ENCODE measurements at places on chromosomes 13 and 19.

DNA sequence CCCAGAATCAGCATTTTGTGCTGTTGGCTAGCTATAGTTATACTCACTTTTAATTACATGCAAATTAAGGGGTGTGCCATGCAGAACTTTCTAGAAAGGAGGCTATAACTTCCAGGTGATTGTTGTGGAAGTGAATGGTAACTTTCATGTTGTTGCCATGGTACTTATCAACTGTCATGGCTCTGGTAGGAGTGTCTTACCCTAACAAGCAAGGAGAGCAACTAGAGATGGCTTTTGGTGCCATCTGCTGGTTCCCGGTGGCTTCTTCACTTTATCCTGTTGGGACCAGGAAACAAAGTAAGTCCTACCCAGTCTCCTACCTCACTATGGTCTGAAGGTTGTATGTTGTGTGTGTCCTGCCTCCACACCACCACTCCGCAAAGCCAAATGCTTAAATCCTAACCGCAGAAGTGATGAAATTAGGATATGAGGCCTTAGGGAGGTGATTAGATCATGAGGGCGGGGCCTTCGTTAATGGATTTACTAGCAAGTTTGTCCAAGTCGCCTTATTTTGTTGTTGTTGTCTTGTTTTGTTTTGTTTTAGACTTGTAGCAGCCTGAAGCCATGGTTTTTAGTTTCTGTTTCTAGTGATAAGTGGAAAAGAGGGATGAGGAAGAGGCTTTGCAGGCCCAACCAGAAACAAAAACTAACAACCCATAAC lies 22.6 kb downstream of the FBXL12 start:
- DNase-seq = peak; percentile 87

- peak; percentile 79 for DNase-seq
Observed at GRCh38 chr19:2027361-2027760, 11.8 kb upstream of the BTBD2 start.

DNA sequence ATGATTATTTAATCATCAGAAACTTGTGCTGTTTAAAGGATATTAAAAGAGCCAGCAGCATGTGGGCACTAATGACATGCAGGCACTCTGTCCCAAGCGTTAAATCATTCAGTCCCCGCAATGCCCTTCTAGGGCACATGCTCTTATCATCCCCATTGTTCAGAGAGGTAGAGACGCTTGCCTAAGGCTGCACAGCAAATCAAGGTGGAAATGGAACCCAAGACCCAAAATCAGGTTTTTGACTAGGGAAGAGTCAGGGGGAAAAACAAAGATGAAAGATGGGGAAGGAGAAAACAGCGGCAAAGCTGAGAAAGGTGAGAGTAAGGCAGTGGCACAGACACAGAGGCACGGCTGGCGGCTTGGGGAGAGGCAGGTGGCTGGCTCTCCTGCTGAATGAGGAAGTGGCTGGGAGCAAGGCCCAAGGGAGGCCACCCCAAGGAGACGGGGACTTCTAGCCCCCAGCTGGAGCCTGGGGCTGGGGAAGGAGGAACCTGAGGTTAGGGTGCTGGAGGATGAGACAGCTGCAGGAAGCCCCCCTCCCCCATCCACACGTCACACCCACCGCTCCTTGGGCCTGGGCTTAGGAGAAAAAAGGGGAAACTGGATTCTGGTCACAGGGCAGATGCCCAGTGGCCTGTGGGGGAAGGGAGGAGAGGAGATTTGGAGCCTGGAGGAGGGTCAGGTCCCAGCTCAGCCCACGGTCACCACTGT lies 1.0 kb upstream of the TYROBP start:
- no peak for DNase-seq

DNA sequence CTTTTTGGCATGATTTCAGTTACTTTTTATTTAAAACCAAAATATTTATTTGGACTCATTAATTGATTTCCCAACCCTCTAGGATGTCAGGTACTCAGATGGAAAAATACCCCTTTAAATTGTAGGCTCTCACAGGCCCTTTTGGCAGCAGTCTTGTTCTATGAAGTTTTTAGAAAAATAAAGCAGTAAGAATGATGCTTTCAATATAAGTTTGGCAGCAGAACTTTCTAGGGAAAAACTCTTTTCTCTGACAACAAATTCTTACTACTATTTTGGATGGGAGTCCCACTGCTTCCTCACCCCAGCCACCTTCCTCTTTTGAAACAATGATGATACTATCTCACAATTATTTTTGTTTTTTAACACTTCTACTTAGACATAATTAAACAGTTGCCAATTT lies 581.6 kb upstream of the SGCG start:
- DNase-seq = no peak
